Right kidney (tissue), 9 donors: ENCODE measurements at places on chromosomes 3 and 15.

- no peak for DNase-seq
These were observed 477.4 kb upstream of the MDFIC2 start for GRCh38 chr3:70789878-70790277.

GRCh38 chr3:33044676-33045075 is 52.3 kb downstream of the GLB1 start:
- DNase-seq: no peak

- no peak for DNase-seq
These were observed 214.9 kb upstream of the ARRDC4 start for GRCh38 chr15:97745481-97746071.

DNA sequence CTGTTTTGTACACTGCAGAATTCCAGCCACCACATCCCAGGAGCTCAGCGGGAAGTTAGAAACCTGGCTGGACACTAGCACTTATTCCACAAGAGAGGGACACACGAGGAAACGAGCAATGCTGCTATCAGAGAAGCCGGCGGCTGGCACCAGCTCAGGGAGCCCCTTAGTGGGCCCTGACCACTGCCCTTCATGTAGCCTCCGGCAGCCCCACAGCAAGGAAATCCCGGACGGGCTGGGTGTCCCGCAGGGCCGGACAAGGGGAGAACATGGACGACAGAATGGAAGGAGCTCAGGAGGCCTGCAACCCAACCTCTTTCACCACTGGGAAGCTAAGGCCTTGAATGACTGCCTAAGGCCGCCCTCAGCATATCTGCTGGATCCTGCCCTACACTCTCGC is 32.5 kb downstream of the RBPMS2 start:
- no peak for DNase-seq

- DNase-seq: peak; percentile 13
These were observed 109.2 kb downstream of the EPHB1 start for GRCh38 chr3:134904241-134904771.

GRCh38 chr3:141271279-141272030 is 39.8 kb downstream of the PXYLP1 start:
- DNase-seq: no peak

- no peak for DNase-seq
These were observed 24.1 kb downstream of the ZNF592 start for GRCh38 chr15:84772467-84772866.

- no peak for DNase-seq
These were observed 19.5 kb downstream of the ARIH2 start for GRCh38 chr3:48938156-48938555.

- no peak for DNase-seq
These were observed 202.7 kb upstream of the TOPAZ1 start for GRCh38 chr3:44039006-44039405.

DNA sequence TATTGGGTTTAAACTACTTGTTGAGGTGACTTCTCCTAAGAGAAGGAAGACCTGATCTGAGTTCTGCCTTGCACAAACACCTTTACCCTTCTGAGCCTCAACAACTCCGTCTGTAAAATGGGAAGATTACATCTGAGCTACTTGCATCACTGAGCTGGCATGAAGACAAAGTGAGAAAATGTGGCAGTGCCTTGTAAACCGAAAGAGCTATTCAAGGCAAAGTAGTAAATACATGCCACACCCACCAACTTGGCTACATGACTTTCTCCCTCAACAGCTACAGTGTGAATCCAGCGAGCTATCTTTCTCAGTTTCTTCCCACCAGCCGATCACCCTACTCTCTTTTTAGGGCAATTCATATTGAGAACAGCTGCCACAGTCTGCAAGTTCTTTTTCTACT is 148.3 kb downstream of the FOXB1 start:
- DNase-seq: no peak

- no peak for DNase-seq
These were observed 268.4 kb upstream of the ROPN1 start for GRCh38 chr3:124260206-124260915.

DNA sequence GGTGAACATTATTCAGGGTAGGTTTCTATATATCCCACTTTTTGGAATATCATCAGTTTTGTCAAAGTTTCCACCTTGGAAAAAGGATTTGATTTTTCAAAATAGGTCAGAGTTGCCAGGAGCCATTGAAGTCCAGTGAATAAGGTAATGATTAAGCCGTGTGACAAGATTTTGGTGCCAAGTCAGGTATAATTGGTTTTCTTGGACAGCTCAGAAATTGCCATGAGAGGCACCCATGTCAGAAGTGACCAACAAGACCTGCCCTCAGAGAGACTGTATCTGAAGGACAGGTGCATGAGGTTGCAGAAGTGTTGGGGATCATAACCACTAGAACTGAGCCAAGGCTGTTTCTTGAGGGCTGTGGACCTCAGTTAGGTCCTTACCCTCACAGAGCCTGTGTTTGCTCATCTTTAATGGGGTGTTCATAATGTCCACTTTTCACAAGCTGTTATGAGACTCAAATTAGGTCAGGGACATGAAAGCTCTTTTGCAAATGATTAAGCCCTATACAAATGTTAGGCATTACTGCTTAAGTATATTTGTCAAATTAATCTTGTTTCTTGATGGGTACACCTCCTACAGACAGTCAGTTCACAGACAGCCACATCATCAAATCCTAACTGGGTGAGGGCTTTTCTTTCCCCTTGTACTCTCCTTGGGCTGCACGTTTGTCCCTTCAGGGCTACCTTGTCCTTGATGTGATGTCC is 32.3 kb downstream of the CASR start:
- DNase-seq: no peak

- DNase-seq: no peak
These were observed 183.3 kb downstream of the NSUN3 start for GRCh38 chr3:94246171-94246570.

DNA sequence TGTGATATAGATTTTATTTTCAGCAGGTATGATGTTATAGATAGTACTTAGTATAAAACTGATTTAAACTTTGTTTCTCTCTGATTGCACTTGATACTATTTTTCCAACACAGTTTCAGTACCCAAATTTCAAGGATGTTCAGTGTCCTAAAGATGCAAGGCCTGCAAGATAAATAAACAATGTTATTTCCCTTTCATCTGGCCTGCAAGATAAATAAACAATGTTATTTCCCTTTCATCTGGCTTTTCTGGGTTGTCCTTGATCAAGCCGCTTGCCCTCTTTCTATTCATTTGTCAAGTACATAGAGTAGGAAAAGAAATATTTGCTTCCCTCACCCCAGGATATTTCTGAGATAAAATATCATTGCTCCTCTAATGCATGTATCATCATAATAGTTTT is 571.0 kb downstream of the FGF12 start:
- no peak for DNase-seq

- DNase-seq: no peak
These were observed 23.0 kb downstream of the ACSBG1 start for GRCh38 chr15:78211189-78211921.

GRCh38 chr15:70101459-70102113 is 3.9 kb upstream of the TLE3 start:
- DNase-seq: peak; percentile 81

- no peak for DNase-seq
These were observed 110.0 kb upstream of the PLSCR5 start for GRCh38 chr3:146715170-146715569.

DNA sequence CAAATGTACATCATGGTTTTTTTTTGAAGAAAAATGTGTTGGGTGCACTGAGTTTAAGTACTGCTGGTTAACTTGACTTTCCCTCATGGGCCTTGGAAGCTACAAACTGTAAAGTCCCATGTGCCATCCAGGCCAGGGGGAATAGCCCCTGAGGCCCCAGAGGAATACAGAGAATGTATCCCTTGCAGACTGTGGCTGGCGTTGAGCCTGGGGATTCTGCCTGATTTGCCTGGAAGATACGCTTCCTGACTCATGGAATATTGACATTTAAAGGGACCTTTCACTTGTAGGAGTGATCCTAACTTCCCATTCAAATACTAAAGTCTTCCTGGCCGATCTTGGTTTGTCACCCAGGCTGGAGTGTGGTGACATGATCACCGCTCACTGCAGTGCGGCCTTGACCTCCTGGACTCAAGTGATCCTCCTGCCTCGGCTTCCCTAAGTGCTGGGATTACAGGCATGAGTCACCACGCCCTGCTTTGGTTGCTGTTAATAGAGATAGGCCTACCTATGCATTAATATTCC is 42.0 kb downstream of the ADAMTSL3 start:
- DNase-seq: no peak

GRCh38 chr15:91469632-91470567 is 369.8 kb downstream of the SV2B start:
- no peak for DNase-seq

- no peak for DNase-seq
These were observed 29.3 kb upstream of the DCP1A start for GRCh38 chr3:53376679-53377078.
